ENCODE measurements at places on chromosomes 5 and 9.

DNA sequence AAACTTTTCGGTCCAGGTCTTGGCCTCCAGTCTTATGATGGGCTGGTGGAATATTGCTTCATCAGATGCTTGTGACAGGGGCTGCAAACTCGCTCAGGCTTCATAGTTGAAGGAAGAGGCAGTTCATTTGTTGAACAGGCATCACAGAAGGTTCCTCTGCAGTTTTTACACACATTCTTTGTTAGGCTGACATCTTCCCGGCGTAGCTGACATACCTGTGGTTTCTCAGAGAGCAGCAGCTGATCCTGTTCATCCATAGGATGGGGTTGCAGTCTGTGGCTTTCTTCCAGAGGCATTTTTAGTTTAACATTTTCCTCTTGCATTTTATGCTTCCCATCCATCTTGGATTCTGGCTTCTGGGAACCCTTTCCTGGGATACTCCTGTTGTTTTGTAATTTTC, 1255.2 kb downstream of the EFNA5 start:
- DNase-seq = no peak

DNA sequence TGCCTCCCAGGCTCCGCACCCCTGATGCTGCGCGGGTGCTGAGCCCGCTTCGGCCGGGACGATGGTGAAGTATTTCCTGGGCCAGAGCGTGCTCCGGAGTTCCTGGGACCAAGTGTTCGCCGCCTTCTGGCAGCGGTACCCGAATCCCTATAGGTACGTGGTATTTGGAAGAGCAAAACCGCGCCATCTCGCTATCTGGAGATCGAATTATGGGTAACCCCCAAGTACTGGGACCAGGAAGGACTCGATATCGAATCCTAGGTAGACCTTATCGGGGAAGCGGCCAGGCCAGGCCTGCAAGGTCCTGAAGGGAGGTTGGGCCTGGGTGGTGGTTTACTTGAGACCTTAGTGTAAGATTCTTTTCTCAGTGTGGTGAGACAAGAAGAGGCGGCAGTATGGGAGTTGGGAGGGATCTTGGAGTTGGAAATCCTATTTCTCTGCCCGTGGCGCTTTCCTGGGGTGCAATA, 359 bp downstream of the PRELID1 start:
- no peak for DNase-seq

DNA sequence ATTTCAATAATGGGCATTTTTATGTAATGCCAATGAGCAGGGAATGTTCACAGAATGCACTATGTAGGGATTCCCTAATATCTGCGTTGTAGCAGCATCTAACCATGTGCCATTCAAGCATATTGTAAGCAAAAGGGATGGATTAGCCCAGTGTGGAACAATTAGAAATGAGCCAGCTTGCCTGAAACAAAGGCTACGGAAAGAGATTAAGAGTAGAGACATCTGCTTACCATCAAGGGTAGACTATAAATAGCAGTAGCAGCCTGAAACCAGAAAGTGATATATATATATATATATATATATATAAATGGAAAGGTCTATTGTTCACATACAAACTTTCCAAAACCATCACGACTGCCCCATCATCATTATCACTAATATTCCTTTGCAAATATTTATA, 31.9 kb upstream of the CEP120 start:
- no peak for DNase-seq

DNA sequence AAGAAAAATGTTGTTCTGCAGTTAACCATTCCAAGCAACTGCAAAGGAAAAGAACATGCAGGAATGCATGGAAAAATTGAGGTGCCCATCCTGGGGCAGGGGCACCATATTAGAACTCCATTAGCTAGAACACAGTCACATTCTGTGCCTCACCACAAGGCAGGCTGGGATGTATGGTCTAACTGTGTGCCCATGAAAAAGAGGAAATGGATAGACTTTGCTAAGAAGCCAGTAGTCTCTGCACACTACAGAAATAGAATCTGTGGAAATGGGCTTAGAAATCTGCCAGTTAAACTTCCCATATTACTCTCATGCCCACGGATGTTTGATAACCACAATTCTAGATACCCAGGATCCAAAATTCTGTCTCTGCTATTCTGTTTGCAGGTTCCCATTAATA, 423.8 kb upstream of the SMARCA2 start:
- DNase-seq = no peak

DNA sequence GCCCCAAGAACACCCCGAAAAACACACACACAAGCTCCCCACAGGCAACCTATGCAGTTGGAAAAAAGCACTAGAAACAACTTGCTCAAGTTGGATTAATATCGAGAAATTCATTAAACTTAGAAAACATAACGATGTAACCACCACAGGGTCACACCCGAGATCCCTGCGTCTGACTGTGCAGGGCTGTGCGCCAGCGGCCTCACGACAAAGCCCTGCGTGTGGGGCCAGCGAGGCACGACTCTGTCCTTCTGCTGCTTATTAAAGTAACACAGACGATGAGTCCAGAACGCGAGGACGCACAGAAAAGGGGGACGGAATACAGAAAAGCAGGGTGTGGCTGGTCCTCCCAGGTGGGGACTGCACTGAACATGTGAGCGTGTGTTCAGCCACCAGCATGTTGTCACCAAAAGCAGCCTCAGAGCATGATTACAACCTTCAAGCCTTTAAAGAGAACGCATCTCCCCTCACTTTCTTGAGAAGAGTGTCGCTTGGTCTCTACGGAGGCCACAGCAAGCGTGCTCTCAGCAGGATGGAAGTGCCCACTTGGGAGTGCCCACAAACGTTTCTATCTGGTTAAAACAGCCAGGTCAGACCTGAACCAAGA, 14.4 kb downstream of the SLC12A7 start:
- DNase-seq = no peak

DNA sequence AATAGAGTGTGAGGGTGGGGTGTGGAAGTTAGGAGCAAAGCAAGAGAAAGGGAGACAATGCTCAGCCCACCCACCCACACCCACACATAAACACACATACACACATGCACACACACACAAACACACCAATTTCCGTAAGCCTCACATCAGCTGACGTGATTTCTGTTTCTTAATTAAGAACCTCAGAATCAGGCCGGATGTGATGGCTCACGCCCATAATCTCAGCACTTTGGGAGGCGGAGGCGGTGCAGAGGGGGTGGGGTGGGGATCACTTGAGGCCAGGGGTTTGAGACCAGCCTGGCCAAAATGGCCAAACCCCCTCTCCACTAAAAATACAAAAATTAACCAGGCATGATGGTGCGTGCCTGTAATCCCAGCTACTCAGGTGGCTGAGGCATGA, 26.4 kb upstream of the PIK3R1 start:
- no peak for DNase-seq

GRCh38 chr9:129457325-129457779, 163.5 kb downstream of the C9orf50 start:
- DNase-seq = no peak

DNA sequence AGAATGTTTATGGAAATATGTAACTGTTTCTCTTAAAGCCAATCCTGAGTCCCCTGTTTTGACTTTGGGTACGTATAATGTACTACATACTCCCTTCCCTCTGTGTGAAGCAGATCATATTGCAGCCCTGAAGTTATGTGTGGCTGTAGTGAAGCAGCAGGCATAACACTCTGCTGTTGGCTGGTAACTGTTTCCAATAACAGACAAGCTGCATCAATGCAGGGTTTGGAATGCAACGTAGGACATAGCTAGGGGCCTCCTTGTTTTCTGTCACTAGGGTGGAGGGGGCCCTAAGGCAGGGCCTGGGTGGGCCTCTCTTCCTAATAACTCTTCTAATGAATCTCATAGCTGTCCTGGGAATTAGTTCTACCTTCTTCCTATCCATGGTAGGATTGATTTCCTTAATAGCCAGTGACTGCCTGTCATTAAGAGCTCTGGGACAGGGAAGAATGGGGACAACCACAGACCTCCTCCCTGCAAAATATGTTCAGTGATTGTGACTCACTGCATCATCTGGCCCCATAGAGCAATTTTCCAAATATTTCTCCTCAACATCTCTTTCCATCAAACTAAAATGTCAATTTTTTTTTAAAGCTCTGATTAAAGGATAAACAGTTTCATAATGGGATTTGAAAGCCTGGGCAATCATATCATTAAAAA, 129.6 kb upstream of the HMHB1 start:
- no peak for DNase-seq

GRCh38 chr5:120088836-120089235, 375.3 kb upstream of the PRR16 start:
- DNase-seq = no peak

DNA sequence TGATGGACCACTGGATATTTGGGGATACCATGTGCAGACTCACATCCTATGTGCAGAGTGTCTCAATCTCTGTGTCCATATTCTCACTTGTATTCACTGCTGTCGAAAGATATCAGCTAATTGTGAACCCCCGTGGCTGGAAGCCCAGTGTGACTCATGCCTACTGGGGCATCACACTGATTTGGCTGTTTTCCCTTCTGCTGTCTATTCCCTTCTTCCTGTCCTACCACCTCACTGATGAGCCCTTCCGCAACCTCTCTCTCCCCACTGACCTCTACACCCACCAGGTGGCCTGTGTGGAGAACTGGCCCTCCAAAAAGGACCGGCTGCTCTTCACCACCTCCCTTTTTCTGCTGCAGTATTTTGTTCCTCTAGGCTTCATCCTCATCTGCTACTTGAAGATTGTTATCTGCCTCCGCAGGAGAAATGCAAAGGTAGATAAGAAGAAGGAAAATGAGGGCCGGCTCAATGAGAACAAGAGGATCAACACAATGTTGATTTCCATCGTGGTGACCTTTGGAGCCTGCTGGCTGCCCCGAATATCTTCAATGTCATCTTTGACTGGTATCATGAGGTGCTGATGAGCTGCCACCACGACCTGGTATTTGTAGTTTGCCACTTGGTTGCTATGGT, 54.5 kb upstream of the HNRNPA0 start:
- DNase-seq = no peak

- DNase-seq = no peak
Measured at GRCh38 chr5:29899583-29899982, 1293.9 kb upstream of the CDH6 start.

- DNase-seq = no peak
Measured at GRCh38 chr5:135750506-135750905, 84.0 kb upstream of the SLC25A48 start.

GRCh38 chr9:78515108-78515507, 218.2 kb downstream of the PSAT1 start:
- no peak for DNase-seq

DNA sequence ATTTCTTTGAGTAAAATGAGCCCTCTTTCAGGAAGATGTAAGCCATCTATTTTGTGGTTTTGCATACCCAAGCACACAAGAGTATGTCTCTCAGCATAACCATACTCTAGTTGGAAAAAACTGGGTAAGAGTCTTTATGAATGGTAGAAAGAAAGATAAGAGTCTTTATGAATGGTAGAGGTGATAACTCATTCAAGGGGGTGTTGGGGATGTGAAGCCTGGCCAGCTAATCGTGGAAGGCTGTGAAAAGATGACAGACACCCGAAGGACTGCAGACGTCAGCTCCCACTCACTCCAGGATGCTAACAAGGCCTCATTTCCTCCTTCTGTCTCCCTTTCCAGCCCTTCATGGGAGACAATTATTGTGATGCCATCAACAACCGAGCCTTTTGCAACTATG, 228.5 kb downstream of the PAPPA start:
- no peak for DNase-seq

DNA sequence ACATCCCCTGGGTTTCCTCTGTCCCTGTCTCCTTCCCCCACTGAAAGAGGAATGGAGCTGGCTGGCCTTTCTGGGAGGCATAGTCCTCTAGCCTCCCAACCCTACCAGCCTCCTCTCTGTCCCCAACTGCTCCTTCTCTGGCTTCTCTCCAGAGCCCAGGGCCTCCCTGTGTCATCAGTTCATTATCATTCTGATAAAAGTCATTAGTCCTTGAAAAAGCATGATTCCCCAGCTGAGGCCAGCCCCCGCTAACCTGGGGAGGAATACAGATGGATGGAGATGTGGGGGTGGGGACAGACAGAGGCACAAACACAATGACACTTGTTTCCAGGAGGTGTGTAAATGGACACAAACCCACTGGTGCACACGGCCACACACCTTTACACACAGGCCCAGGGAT, 73.6 kb upstream of the HSPA9 start:
- DNase-seq = no peak

DNA sequence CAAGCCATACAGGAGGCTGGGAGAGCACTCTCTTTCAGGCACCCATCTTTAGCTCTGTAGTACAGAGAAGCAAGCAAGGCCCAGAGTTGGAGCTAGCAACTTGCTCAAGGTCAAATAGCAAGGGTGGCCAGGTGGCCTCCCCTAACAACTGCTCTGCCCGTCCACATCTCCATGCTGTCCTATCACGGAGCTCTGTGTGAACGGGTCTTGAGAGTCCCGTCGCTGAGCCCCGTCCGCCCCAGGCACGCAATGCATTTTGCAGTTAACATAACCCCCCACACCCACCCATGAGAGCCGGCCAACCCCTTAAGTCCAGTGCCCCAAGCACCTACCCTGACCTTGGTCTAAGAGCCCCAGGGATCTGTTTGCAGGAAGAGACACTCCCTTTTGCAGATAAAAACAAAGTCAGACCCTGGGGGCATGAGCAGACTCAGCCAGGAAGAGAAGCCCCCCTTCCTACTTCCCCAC, 1.5 kb downstream of the RNF44 start:
- no peak for DNase-seq

GRCh38 chr9:70315389-70315788, 56.6 kb downstream of the SMC5 start:
- DNase-seq = no peak

- no peak for DNase-seq
Measured at GRCh38 chr5:147169901-147170300, 64.9 kb upstream of the STK32A start.

DNA sequence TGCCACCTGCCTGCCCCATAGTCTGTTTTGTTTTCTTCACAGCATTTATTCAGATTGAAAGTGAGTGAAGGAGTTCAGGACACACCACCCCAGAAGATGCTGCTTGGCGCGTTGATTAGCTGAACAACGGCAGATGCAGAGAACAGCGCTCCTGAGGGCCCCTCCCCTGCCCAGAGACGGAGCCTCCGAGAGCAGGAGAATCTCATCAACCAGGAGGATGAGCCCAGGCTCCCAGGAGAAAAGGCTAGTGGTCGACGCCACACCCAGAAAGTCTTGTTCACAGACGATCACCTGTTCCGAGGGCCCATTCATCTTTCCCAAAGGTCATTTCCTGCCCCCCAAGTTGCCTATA, 180.4 kb upstream of the PPP1R26 start:
- no peak for DNase-seq

DNA sequence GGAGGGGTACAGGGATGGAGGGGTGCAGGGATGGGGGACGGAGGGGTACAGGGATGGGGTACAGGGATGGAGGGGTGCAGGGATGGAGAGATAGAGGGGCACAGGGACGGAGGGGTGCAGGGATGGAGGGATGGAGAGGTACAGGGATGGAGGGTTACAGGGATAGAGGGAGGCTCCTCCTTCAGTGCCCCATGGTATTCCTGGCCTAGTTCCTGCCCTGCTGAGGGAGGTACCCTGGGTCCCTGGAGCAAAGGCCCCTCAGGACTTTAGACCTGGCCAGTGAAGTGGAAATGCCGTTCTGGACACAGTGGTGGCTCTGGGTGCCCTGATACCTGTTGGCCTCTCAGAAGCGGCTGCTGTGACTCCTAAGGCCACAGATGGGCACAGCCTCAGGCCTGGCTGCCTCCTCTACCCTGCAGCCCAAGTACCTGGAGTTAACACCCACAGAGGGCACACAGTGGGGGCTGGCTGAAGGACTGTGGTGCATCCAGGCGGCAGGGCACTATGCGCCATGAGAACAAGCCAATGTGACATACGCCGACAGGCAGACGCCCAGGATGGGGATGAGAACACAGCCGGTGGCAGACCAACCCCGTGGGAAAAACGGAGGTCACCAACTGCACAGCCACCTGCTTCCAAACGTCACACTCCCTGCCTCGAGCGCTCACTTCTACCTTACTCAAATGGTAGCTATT, 8.4 kb downstream of the PTGES2 start:
- DNase-seq = no peak

All from stimulated activated CD8-positive, alpha-beta memory T cell treated with anti-CD3 and anti-CD28 coated beads, Interleukin-15, amount 100 ng/mL, for 4 hours (primary cell).